Spleen (tissue), 13 donors: ENCODE measurements at places on chromosomes 16 and 17.

DNA sequence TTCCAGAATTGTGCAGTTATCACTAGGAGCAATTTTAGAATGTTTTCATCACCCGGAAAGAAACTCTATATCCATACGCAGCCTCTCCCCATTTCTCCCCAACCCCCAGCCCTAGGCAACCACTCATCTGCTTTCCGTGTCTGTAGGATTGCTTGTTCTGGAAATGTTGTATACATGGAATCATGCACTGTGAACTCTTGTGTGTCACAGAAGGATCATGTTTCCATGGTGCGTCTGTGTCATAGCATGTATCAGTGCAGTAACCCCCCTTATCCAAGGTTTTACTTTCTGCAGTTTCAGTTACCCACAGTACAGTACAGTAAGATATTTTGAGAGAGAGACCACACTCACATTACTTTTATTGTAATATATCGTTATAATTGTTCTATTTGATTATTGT lies 299.4 kb downstream of the CPPED1 start:
- no peak for DNase-seq

GRCh38 chr17:74325376-74325742 lies 667 bp upstream of the KIF19 start:
- DNase-seq = no peak

GRCh38 chr16:88045820-88046303 lies 94.6 kb downstream of the BANP start:
- peak; percentile 93 for DNase-seq

GRCh38 chr17:21573961-21574610 lies 118.2 kb upstream of the KCNJ18 start:
- DNase-seq = no peak

GRCh38 chr16:55701442-55702319 lies 45.9 kb downstream of the SLC6A2 start:
- peak; percentile 83 for DNase-seq

GRCh38 chr17:12007466-12007865 lies 10.2 kb upstream of the ZNF18 start:
- no peak for DNase-seq

DNA sequence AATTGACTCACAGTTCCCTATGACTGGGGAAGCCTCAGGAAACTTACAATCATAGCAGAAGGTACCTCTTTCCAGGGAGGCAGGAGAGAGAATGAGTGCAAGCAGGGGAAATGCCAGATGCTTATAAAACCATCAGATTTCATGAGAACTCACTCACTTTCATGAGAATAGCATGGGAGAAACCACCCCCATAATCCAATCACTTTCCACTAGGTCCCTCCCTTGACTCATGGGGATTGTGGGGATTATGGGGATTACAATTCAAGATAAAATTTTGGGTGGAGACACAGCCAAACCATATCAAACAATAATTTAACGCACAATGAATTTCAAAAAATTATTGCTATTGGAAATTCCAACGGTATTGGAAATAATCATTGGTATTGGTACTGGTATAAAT lies 15.1 kb downstream of the ABCA9 start:
- DNase-seq = no peak

DNA sequence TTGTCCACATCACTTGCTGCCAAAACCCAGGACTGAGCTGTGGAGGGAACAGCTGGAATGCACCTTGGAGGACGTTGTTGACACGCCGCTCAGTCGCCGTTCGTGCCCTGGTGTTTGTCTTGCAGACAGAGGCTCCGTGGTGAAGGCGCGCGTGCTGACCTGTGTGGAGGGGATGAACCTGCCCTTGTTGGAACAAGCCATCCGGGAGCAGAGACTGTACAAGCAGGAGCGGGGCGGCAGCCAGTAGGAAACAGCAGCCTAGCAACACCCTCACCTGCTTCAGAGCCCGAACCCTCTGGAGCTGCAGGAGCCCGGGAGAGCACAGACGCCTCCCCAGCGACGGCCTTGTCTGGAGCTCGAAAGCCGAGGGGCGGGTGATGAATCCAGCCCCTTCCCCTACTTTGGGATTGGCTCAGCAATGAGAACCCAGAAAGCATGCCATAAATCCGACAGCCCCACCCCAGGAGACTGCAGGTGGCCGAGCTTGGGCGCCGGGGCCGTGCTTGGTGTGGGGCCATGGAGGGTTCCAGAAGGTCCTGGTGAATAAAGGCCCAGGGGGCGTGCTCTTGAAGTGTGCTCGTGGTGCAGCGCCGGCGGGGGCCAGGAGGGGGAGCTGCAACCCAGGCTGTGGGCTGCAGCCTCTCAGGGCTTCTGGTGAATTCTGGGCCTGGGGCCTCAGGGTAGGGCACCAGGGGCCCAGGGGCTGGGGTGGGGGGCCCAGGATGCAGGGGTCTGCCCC lies 470 bp upstream of the CDK3 start:
- peak; percentile 87 for DNase-seq

DNA sequence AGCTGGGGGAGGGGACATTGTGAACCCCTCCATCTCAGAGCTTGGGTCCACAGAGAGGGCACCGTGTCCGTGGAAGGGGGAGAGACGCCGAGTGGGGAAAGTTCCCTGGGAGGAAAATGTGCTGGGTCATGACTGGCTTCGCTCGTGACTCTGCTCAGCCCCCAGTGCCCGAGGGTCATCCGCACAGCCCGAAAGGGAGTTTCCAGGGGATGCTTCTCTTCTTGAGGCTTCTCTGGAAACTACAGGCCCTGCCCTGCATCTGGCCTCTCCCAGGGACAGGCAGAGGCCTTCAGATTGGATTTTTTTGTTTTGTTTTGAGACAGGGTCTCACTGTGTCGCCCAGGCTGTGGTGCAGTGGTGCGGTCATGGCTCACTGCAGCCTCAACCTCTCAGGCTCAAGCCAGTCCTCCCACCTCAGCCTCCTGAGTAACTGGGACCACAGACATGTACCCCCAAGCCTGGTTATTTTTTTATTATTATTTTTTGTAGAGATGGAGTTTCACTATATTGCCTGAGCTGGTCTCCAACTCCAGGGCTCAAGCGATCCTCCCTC lies 9.8 kb upstream of the GSE1 start:
- no peak for DNase-seq

GRCh38 chr17:78958641-78959127 lies 21.0 kb downstream of the LGALS3BP start:
- DNase-seq = no peak

DNA sequence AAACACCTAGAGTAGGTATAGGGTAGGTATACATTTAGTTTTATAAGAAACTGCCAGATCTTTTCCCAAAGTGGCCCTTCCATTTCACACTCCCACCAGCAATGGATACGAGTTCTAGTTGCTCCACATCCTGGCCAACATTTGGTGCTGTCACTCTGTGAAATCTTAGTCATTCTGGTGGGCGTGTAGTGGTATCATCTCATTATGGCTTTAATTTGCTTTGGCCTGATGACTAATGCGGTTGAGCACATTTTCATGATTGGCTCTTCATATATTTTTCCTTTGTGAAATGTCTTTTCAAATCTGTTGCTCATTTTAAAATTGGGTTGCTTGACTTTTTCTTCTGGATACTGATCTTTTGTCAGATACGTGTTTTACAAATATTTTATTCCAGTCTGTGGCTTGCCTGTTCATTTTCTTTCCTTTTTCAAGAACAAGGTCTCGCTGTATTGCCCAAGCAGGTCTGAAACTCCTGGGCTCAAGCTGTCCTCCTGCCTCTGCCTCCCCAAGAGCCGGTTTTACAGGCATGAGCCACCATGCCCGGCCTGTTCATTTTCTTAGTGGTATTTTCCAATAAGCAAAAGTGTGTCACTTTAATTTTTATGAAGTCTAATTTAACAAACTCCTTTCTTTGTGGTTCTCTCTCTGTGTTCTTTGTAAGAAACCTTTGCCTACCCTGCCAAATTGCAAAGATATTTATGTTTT lies 192.4 kb downstream of the SEC14L1 start:
- peak; percentile 43 for DNase-seq

DNA sequence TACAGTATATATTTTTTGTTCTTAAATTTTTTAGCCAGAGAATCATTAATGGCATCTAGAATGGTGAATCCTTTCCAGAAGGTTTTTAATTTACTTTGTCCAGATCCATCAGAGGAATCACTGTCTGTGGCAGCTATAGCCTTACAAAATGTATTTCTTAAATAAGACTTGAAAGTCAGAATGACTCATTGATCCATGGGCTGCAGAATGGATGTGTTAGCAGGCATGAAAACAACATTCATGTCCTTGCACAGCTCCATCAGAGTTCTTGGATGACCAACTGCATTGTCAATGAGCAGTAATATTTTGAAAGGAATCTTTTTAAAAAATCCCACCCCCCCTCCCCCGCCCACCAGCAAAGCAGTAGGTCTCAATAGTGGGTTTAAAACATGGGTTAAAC lies 51.4 kb downstream of the CACNG1 start:
- DNase-seq = no peak

DNA sequence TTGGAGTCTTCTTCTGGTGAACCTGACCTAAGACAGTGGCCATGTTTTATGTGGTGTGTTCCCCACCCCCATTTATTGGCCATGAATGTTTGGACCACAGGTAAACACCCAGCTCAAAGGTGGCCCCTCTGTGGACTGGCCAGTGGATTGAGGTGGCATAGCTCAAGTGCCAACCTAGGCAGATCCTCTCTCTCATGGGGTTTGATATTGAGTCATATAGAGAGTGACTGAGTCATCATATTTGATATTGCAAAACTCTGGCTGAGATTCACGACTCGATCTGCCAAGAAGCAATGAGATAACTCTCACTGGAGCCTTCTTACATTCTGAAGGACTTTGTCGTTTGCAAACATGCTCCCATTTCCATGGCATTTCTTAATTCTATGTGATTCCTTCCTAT lies 10.5 kb upstream of the TEKT3 start:
- no peak for DNase-seq

- DNase-seq = no peak
These were observed 21.1 kb downstream of the HELZ start for GRCh38 chr17:67223924-67224323.

DNA sequence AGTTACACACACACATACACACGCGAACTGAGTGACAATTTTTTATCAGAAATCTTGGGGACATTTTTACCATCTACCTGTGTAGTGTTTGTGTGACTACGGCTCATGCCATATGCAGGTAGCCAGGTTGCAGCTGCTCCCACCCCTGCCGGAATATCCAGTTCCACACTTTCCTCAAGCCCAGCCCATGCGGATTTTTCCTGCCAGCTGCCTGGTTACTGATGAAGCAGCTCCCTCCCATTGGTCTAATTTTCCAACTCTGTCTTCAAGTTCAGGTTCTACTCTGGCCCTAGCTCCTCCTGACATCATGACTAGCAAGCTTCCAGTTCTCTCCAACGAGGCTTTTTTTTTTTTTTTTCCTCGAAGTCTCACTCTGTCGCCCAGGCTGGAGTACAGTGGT lies 4.8 kb downstream of the GSG1L2 start:
- DNase-seq = no peak

GRCh38 chr17:63611354-63611753 lies 10.7 kb downstream of the TACO1 start:
- DNase-seq = no peak

DNA sequence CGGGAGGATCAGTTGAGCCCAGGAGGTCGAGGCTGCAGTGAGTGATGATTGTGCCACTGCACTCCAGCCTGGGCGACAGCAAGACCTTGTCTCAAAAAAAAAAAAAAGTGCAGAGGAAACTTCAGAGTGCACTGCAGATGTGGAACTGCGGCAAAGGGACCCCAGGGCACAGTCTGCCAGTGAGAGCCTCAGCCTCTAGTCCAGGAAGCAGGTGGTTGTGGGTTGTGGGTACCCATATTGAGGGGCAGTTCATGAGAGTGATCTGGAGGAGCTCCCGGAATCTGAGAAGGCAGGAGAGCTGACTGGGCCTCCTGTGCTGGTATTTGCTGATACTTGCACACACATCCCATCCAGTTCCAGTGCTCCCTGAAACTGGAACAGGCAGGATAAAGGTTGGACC lies 13.1 kb downstream of the FOXN1 start:
- no peak for DNase-seq

DNA sequence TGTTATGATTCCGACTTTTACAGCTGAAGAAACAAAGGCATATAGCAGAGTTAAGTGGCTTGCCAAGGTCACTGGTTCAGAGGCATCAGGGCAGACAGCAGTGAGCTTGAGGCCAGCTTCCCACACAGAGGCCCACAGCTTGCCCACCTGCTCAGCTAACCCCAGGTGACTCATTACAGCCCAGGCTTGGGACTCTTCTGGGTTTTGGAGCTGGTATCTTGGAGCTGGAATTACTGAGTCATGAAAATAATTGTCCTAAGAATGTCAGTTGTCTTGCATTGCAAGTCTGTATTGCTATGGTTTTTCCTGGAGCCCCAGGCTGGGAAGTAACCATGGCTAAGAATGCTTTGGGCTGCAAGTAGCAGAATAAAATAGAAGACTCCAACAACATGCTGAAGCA lies 32.4 kb upstream of the IRX3 start:
- DNase-seq = no peak

GRCh38 chr16:59411961-59412841 lies 678.1 kb upstream of the GOT2 start:
- DNase-seq = no peak

DNA sequence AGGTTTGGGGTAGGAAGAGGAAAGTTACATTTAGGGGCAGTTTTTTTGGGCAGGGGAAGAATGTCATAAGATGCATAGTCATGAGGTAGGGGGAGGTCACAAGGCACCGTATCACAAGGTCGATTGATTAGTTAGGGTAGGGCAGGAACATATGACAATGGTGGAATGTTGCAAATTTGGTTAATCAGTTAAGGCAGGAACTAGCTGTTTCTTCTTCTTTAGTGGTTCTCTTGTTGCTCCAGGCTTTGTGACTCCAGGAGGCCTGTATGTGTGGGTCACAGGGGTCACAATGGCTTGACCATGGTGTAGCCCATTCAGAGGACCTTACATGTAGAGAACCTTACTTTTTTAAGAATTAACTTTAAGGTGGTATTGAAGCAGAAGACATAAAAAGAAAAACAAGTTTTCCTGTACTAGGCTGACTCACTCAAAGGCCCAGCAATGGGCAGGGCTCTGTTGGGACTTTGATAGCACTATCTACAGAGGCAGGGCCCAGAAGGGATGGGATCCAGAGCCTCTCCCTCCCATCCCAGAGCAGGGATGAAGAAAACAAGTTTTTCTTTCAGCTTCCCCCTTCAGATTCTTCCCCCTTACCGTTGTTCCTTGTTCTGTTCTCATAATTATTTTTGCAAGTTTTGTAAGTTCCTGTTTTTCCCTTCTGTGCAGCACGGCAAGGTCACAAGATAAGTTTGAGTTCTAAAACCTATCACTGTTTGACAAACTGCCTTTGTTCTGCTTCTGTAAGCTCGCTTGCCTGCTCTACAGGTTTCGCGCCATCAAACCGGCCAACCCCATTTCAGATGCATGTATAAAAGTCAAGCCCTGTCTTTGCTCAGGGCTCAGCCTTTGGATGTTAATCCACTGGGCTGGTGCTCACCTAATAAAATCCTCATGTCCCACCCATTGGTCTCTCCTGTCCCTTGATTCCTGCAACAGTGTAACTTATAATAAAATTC lies 45.8 kb upstream of the ATF7IP2 start:
- DNase-seq = no peak
